ENCODE measurements at places on chromosomes 13 and 19.

GRCh38 chr19:5940260-5941208 is 26.5 kb downstream of the CAPS start:
- no peak for DNase-seq

DNA sequence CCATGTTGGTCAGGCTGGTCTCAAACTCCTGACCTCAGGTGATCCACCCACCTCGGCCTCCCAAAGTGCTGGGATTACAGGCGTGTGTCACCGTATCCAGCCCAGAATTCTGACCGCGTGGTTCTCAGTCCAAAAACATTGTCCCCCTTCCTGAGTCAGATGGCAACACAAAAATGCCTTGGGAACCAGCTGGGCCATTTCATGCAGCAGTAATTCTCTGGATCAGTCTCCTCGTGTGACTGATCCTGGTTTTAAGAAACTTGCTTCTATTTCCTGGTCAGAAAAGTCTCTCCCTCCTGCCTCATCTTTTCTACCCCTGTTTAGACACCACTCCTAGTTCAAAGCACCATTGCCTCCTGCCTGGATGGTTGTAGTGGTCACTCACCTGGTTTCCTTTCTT is 60.9 kb upstream of the USP29 start:
- no peak for DNase-seq

DNA sequence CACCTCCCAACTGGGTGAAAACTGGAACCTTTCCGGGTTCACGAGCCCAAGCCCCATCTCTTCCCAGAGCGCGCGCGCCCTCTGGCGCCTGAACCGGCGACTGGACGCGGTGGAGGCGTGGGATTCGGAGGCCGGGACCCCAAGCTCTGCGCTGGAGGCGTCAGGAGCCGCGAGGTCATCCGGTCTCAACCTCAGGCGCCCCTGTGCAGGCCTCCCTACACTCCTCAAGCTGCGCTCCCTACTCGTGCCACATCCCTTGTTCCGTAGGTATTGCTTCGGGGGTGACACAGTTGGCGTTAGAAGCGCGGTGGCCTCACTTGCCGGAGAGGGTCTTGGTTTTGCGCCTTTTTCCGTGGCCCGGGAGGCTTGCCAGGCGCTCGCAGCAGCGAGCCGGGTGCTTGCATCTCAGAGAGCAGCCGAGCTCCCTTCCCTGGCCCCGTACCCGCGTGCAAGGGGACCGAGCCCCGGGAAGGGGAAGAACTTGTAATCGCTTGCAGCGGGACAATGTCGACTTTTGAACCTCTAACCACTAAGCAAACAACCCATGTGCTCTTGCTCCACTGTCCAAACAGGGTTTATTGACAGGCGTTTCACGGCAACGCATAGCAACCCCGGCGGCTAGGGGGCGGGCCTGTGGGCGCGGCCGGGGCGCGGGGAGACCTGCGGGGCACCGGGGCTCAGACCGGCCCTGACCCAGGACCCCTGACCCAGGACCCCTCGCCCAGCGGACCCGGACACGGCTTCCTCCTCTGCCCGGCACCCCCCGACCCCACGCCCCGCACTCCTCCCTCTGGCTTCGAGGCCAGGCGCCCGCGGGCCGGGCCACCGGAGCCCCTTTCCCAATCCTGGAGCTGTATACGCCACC is 8.5 kb downstream of the CDX2 start:
- peak; percentile 3 for DNase-seq

- DNase-seq: no peak
These were observed 12.0 kb upstream of the SHFL start for GRCh38 chr19:10074153-10074552.

GRCh38 chr19:50829801-50830200 is 3.6 kb downstream of the KLK15 start:
- no peak for DNase-seq

- DNase-seq: no peak
These were observed 146.8 kb downstream of the FOXO1 start for GRCh38 chr13:40519637-40520036.

DNA sequence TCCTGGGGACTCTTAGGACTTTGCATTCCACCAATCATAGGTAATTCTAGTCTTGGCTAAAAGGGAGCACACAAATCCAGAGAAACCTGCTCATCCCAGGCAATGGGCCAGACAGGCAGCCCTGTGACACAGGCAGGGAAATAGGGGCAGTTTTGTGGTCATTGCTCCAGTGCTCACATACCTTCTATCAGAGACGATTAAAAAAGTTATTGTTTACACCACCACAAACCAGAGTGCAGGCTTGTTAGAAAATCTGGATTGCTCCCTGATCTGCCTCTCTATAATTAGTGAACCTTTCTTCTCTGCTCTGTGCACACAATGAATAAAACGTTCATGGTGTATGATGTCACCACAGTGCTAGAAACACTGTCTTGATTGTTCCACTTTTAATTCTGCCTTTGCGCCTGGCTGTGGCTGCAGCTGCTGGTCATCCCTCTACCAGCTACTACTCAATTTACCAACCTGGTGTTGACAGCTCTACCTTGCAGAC is 121.6 kb upstream of the SPATA13 start:
- no peak for DNase-seq

- peak; percentile 14 for DNase-seq
These were observed 154.3 kb downstream of the SIPA1L3 start for GRCh38 chr19:38061294-38061693.

DNA sequence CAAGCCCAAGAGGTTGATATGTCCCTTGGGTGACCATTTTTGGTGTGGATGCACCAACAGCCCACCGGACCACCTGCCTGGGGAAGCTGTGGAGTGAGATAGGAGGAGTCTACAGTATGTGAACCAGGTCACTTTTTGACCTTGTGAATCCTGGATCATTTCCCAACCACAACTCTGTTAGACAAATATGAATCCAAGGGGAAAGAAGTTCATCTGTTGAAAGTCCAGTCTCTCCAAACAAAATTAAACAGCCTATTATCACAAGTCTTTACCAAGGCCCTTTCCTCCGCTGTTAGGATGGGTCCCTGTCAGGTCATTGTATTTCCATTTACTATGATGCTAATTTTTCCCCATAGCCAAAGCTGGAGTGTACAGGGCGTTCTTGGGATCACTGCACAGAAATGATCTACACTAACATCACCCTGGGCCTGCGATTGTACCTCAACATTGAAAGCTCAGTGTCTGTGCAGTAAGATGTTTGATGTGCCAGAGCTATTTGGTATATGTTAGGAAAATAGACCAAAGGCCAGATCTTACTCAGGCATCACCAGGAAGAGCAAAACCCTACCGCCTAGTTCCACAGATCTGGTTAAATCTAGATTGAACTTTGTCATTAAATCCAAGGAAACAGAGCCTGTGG is 117.1 kb downstream of the STARD13 start:
- no peak for DNase-seq

- DNase-seq: peak; percentile 94
These were observed 4.0 kb upstream of the NKPD1 start for GRCh38 chr19:45164577-45165335.

DNA sequence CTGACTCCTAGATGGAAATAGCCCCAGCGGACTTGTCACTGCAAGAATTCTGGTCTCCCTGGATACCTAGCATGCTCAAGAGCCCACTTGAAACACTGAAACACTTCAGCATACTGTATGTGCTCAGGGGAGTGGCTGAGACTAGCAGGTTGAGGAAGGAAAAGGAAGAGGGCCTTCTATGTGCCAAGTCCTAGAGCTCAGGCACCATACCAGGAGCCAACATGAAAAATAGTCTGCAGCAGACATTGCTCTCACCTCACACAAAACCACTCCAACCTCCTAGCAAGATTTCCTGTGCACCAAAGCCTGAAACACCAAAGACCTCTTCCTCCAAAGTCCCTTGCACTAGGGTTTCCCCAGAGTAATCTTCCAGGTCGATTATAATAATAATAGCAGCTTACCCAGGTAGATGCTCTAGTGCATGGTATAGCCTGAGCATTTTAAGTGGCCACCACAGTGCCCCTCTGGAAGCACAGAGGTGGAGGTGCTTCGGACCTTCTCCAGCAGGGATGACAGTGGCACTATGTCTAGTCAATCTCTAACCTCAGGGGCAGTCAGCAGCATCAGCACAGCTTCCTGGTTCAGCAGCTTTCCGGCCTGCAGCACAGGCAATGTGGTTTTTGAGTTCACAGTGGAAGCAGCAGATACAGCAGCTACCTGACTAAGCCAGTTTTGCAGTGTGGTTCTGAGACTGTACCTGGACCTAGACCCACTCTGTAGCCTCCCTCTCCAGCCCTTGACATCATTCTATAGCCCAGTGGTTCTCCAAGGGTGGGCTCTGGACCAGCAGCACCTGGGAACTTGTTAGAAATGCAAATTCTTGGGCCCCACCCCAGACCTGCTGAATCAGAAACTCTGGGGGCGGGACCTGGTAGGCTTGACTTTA is 45.6 kb upstream of the UBE2L5 start:
- DNase-seq: no peak

DNA sequence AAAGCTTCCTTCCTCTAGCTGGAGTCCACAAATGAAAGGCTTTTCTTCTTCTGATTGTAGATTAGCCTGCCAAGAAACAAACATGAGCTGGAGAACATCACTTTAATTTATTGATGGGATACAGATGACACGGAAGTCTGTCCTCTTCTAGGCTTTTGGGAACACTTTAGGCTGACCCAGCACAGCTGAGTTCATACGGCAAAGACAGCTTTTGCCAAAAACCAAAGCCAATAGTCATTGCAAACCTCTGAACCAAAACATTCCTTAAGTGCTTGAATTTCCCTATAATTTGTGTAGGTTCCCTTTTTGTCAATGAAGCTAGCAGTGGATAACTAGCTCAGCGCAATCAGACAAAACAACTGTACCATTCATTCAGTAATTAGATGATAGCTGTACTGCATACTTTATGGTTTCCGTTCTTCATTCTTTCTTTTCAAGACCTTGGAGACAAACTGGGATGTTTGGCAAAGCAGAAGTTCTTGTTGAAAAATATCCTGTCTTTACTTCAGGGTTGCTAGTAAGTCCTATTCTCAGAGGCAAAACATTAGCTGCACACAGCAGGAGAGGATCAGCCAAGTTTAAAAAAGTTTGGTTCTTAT is 95.7 kb upstream of the SPRY2 start:
- DNase-seq: no peak

- DNase-seq: no peak
These were observed 68.7 kb downstream of the IPO5 start for GRCh38 chr13:98022210-98022609.

DNA sequence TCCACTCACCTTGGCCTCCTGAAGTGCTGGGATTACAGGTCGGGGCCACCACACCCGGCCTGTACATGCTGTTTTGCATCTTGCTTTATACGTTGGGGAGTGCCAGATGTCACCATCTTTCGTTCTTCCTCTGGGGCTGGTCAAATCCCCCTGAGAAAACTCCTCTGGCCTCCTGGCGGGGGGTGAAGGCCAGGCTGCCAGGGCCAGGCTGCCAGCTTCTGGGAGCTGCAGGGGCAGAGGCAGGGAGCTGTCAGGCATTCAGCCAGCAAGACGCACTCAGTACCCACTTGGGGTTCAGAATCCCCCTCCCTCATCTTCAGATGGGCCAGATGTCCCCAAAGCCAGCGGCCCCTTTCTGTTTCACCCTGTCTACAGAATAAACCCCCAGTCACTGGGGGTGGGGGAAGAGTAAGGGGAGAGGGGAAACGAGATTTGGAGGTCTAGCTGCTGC is 16.1 kb downstream of the ZSWIM9 start:
- DNase-seq: no peak

- no peak for DNase-seq
These were observed 779.4 kb upstream of the SLITRK1 start for GRCh38 chr13:84661718-84662117.

DNA sequence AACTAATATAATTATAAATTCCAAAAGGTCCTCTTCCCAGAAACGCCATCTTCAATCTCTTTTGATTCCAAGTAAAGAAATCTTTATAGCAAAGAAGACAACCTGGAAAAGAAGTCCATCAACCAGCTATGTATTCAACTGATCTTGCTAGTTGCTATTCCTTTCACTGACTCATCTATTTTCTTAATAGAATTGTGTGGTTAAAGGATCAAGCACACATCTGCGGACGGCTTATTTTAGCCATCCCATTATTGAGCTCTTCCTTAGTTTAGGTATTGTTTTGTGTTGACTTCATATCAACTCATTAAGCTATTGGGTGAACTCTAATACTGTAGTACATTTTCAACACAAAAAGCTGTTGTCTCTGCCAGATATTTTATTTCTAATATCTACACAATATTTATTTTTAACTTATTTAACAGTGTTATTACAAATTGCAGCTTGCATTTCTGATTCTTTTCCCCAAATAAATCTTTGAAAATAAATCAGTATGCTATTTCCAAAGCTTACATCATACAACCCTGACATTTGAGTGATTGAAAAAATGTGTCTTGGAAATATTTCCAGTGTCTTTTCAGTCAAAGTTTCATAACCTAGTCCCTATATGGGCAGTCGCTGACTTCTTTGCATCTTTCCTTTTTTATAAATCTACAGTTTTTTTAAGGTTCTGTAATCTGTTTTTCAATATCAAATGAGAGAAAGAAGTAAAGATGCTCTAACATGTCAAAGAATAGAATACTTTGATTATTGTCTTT is 158.8 kb upstream of the SPRY2 start:
- no peak for DNase-seq

DNA sequence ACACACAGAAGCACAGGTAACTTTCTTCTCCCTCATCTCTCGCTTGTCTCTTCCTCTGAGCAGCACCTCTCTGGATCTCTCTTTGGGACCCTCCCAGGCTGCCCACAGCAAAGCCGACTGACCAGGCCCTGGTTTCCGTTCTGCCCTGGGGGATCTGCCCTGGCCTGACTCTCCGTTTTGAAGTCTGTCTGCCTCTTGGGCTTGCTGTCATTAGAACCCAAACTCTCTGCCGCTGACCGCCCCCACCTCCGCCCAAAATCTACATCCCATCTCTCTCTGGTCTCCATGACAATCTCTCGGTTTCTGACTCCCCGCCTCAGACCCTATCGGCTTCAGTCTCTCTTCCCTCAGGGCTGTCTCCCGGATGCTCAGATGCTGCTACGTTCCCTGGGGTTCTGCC is 6.9 kb downstream of the KCNC3 start:
- no peak for DNase-seq

- no peak for DNase-seq
These were observed 108.9 kb downstream of the RBM26 start for GRCh38 chr13:79297128-79297527.

DNA sequence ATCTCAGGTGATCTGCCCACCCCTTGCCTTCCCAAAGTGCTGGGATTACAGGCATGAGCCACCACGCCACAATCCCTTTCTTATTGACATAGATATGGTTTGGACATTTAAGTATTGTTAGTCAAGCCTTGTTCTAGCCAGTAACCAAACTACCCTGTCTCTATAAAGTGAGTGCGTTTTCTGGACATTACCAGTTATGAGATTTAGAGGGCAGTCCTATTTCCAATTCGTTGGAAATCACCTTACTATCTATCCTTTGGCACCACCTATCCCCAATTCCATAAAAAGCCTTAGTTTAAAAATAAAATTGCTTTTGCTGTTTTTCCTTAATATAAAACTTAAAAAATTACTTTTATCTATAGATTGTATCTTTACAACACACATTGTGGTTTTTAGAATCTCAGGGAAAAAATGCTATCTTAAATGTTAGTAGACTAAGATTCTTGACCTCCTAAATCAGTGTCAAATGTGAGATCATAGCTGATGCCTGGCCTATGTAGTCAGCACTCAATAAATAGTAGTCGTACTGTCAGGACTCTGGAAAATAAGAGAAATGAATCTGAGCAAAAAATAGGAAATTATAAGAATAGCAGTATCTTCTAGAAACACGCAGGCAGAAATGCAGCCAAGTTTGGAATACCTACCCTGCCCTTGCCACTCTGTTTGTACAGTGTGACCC is 57.0 kb downstream of the NUFIP1 start:
- peak; percentile 63 for DNase-seq

Measured in NCI-H226 (cell line).